ENCODE measurements at places on chromosomes 3 and 15.

GRCh38 chr3:124774327-124774718 lies 44.1 kb downstream of the UMPS start:
- DNase-seq: no peak

DNA sequence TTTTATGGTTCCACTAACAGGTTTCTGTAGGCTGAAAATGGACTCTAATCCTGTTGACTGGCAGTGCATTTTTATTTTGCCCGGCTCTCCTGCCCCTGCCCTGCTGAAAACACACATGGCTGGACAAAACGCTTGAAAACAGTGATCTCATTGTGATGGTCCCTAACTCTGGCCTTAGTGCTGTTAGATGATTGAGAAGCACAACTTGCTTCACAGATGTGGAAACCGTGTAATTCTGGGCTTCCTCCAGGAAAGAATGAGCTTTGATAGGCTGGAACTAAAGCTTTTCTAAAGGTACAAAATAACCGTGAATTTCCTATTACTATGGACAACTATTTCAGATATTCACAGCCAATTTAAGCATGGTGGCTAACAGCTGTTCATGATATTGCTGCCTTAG lies 121.4 kb downstream of the VGLL3 start:
- no peak for DNase-seq

- DNase-seq: no peak
Measured at GRCh38 chr3:46087871-46088270, 60.6 kb upstream of the XCR1 start.

GRCh38 chr15:88241060-88241459 lies 15.5 kb downstream of the NTRK3 start:
- DNase-seq: no peak

DNA sequence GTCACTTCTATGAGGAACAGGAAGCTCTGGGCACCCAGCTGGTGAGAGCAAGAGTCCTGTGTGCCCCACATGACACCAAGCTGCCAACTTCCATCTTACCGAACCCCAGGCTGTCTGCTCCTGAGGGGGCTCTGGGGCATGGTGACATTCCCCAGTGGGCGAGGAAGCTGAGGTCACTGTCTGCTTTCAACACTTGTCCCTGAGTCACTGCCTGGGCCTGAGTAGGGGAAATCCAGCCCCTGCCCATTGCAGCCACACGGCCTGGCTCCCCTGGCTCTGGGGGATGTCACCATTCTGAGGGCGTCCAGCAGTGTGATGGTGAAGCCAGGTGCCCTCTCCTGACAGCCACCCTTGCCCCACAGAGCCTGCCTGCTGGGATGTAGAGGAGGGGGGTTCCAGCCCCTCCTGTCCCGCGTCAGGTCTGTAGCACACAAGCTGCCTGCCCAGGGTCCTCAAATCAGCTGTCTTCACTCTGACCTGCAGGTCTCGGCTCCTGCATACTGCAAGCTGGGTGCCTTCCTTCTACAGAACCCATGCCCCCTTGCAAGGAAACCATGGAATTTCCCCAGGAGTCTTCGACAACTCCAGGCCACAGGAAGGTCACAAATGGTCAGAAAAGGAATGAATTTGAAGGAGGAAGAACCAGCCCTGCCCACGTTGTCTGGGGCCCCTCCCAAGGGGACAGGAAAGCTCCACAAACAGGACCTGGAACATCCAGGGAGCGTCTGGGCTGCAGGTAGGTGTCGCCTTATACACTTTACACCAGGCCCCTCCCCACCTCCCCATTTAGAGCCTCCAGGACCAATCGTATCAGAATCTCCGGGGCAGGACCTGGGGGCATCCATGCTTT lies 69.9 kb upstream of the GATM start:
- DNase-seq: peak; percentile 17

DNA sequence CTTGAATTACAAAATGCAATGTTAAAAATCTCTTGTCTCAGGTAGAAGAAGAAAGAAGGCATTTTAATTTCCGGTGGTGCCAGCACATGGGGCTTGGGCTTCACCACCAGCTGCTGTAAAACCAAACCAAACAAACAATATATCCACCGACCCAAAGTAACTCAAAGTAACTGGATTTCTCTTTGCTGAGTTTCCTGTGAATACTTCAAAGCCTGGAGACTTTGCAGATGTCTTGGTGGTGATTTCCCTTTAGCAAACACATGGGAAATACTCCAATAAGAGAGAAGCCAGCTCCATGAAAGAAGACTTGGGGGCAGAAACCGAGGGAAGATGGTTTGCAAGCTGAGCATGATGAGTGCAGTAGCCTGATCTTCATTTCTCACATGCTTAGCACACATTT lies 62.6 kb downstream of the EIF4E3 start:
- no peak for DNase-seq

DNA sequence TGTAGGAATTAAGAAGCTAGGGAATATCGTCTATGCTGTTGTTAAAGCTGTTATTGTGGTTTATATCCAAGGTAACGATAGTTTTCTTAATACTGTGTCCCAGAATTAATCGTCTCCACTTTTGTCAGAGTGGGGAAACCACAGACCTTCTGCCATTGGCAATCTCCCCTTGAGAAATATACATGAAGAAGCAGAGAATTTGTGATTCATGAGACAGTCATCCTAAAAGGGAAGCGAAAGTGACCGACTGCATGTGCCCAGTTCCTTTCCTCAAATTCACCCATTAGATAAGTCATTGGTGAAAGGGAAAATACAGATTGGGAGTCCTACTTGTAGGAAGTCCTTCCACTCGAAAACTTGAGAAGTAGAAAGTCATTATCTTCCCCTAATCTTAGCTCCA lies 26.6 kb downstream of the DIPK2A start:
- peak; percentile 15 for DNase-seq

DNA sequence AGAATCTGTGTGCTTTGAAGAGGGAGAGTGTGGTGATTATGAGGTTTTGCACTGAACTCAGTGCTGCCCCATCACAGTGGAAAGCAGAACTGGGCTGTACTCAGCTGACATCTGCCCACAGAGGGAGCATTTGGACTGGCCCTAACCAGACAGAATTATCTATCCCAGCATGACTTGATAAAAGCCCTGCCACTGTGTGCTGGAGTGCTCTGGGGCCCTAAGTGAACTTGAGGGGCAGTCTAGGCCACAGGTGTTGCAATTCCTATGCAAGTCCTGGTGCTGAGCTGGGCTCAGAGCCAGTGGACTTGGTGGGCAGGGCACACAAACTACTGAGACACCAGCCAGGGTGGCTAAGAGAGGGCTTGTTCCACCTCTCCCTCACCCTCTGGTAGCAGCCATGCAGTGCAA lies 269.2 kb upstream of the CTNNB1 start:
- no peak for DNase-seq

DNA sequence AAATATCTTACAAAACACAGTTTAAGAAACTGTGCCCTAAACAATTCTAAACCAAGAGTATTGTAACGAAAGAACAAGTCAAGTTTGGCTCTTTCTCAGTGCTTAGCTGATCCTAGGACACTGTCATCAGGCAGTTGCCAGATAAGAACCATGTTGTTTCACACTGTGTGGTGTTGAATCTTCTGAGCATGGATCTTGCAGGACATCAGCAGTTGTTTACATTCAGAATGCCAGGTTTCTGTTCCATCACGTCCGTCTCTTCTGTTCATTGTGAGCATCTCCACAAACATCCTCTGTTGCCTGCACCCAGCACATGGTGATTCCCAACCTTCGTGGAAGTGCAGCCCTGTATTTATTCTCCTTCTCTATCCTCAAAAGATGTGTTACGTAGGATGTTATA lies 67.9 kb downstream of the DCUN1D1 start:
- DNase-seq: no peak

- no peak for DNase-seq
Measured at GRCh38 chr3:20197775-20198174, 11.8 kb upstream of the SGO1 start.

GRCh38 chr15:63250312-63250965 lies 27.0 kb upstream of the APH1B start:
- DNase-seq: no peak

GRCh38 chr3:172522871-172523818 lies at the start of gene TNFSF10:
TNFSF10 (minus strand) TSS chr3:172523430; CDS start chr3:172523384, 46 bp downstream.
- DNase-seq: peak; percentile 75

- peak; percentile 5 for DNase-seq
Measured at GRCh38 chr3:57951066-57951882, 56.9 kb upstream of the FLNB start.

DNA sequence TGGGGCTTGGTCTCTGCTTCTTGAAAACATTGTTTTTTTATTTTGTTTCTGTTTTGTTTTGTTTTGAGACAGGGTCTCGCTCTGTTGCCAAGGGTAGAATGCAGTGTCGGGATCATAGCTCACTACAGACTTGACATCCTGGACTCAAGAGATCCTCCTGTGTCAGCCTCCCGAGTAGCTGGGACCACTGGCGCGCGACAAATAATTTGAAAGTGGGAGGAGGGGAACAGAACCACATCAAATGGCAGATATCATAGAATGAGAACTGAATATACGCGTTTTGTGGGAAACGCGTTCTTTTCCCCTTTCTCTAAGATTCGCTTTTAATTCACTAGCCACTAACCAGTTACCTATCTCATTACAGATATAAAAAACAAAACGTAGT lies 641 bp upstream of the VPS13C start:
- peak; percentile 28 for DNase-seq

GRCh38 chr3:33064929-33065328 lies 32.0 kb downstream of the GLB1 start:
- DNase-seq: peak; percentile 49

GRCh38 chr3:60399861-60400845 lies 851.1 kb downstream of the FHIT start:
- no peak for DNase-seq

DNA sequence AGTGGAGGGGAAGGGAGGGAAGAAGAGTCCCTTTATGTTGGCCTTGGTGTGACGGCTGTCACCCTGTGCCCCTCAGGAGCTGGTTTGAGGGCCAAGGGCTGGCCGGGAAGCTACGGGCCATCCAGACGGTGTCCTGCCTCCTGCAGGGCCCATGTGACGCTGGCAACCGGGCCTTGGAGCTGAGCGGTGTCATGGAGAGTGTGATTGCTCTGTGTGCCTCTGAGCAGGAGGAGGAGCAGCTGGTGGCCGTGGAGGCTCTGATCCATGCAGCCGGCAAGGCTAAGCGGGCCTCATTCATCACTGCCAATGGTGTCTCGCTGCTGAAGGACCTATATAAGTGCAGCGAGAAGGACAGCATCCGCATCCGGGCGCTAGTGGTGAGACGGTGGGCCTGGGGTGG lies 8.1 kb upstream of the RCCD1 start:
- DNase-seq: no peak

- DNase-seq: no peak
Measured at GRCh38 chr3:44923632-44924456, 49.4 kb downstream of the TGM4 start.

GRCh38 chr3:133570937-133571320 lies 2.6 kb upstream of the CDV3 start:
- DNase-seq: no peak

- no peak for DNase-seq
Measured at GRCh38 chr3:134839990-134840389, 44.9 kb downstream of the EPHB1 start.

DNA sequence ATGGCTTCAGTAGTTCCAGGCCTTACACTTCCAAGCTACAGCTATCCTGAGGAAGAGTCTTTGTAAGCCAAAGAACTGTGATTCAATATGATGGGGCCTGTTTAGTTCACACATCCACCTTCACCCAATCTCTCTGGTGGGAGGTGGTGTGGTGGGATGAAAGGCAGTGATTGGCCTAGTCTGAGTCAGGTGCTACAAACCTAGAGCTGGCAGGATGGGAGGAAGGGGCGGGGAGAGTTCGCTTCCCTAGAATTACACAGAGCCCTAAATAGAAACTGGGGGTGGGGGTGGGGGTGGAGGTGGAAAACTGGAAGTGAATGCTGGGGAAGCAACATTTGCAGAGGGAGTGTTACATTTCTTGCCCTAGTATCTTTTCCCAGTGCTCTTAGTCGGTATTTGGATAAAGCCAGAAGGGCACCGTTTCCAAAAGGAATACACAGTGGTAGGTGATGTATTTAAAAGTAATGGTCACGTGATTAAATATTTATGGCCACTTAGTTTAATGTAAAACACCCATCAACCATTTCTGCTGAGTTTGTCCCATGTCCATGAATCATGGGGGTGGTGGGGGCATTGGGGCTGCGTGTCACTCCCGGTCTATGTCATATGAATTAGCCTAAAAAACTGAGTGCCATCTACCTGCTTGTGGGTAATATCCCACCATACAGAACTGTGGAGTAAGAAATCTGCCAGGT lies 247.6 kb upstream of the PROK2 start:
- no peak for DNase-seq

GRCh38 chr3:109784852-109785631 lies 447.7 kb upstream of the DPPA4 start:
- no peak for DNase-seq

- DNase-seq: no peak
Measured at GRCh38 chr3:156594219-156594683, 39.3 kb upstream of the SSR3 start.

- no peak for DNase-seq
Measured at GRCh38 chr15:43808435-43808950, 8.1 kb downstream of the HYPK start.

DNA sequence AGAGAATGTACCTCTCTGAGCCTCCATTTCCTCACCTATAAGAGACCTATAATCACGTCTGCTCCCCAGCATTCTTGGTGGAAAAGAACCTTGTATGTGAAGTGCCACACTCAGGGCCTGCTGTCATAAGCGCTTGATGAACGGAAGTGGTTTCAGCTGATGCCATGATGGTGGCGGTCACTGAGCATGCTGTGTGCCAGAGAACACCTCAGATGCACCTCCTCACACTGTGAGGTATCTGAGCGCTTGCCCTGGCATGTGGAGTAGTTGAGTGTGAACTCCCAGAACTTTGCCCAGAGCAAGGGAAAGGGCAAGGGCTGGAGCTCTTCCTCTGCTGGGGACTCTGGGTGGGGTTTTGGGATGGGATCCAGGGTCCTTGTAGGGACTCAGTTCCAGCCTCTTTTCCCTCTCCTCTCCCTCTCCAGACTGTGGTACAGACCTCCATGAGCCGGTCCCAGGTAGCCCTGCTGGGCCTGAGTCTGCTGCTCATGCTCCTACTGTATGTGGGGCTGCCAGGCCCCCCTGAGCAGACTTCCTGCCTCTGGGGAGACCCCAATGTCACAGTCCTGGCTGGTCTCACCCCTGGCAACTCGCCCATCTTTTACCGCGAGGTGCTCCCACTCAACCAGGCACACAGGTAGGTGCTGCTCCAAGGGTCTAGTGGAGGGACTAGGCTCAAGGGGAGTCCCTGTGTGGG lies 2.7 kb downstream of the ABHD14A start:
- DNase-seq: peak; percentile 53

DNA sequence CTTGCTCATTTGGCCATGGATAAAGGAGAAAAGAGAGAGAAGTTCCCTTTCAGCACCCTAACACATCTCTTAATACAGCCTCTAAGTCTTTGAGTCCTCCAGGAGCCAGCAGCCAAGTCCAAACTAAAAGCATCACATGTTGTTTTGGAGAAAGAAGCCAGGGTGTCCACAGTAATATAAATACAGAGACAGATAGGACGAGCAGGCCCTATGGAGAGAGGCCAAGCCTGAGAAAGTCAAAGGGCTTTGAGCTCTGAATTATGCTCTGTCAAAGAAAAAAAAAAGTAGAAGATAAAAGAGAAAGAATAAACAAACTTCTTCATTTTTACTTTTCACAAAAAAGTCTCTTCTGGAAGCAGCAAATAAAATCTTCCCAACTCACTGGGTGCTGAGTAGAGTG lies 92.4 kb upstream of the THBS1 start:
- no peak for DNase-seq

Data from CD4-positive, alpha-beta T cell treated with Interleukin-12 subunit alpha and Interleukin-12 subunit beta, for 1 hour (primary cell).